ENCODE measurements at places on chromosomes 1 and 21.

DNA sequence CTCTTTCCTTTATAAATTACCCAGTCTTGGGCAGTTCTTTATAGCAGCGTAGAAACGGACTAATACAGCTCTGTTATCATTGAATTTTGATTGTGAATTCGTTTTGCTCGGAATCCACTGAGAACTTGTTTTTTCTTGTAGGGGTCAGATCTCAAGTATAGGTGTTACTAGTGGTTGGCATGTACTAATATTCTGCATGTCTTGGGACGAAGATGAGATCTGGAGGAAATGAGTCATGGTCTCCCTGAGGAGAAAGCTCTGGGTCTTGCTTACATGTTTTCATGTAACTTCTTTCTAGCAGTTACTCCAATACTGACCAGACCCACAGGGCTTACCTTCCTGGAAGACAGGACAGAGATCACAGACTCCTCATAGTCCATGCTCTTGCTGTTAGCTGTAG lies 30.3 kb downstream of the ZSCAN20 start:
- DNase-seq, result no peak

DNA sequence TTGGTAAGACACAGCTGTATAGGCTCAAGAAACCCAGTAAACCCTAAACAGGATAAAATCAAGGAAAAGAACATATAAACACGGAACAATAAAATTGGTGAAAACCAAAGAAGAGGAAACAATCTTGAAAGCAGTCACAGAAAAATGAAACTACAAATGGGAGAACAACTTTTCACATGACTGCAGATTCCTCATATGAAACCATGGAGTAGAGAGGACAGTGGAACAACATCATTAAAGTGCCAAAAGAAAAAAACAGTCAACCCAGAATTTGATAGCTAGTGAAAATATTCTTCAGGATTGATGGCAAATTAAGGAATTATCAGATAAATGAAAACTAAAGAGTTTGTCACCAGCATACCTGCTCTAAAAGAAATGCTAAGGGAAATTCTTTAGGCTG lies 23.9 kb upstream of the B3GALT5 start:
- DNase-seq, result no peak

GRCh38 chr1:178726087-178726517 lies 1.1 kb downstream of the RALGPS2 start:
- DNase-seq, result no peak

GRCh38 chr1:1600861-1601563 lies 1.1 kb upstream of the FNDC10 start:
- no peak for DNase-seq

DNA sequence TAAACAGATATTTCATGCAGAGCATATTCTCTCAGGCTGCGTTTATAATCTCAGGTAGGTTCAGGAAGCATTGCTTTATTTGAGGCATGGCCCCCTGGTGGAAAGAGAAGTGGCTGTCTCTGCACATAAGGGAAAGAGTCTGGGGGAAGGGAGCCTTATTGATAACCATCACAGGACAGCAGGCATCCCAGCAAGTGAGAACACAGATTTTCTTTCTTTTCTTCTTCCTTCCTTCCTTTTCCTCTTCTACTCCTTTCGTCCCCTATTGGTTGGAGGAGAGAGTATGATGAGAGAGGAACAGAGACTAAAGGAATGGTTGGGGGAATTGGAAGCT lies 21.9 kb downstream of the TSNAX start:
- DNase-seq, result no peak

DNA sequence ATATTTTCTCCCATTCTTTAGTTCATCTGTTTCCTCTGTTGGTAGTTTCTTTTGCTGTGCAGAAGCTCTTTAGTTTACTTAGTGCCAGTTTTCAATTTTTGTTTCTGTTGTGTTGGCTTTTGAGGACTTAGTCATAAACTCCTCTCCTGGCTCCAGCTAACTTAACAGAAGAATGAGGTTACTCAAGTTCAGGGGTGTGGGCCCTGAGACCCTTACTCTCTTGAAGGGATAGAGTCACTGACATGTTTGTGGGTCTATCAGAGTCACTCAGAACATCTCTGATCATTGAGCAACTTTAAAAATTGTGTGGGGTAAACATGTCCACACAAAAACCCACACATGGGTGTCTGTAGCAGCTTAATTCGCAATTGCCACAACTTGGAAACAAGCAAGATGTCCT lies 14.2 kb downstream of the AGT start:
- DNase-seq, result no peak

DNA sequence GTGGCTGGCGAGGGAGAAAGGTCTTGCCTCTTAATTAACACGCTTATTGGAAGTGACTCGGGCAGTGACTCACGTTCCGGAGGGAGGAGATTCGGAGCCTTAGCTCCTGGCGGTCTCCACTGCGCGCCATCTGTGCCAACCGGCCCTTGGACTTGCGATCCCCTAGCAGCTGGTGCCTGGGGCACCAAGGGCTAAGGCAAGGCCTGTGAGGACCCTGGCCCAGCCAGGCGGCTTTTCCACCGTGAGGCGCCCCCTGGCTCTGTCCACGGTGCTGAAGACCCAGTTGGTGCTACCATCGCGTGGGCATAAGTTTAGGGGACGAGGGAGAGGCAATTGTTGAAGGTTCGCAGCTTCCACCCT lies 1.3 kb upstream of the SYT6 start:
- no peak for DNase-seq

DNA sequence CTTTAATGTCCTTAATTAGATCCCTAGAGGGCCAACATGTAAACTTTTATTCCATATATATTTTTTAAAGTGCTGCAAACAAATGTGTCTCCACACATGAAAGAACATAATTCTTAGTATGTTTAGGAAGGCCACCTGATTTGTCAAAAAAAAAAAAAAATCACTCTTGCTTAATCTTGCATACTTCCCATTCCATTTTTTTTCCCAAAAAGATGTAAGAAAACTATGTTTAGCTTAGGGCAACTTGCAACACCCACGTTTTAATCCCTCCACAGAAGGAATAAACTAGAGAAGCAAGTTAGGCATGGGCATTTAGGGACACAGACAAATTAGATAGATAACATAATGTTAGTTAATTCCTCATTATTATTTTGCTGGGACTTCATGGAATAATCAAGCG lies 5.6 kb downstream of the YOD1 start:
- no peak for DNase-seq

GRCh38 chr1:75641325-75641724 lies 30.4 kb upstream of the SLC44A5 start:
- DNase-seq, result no peak

DNA sequence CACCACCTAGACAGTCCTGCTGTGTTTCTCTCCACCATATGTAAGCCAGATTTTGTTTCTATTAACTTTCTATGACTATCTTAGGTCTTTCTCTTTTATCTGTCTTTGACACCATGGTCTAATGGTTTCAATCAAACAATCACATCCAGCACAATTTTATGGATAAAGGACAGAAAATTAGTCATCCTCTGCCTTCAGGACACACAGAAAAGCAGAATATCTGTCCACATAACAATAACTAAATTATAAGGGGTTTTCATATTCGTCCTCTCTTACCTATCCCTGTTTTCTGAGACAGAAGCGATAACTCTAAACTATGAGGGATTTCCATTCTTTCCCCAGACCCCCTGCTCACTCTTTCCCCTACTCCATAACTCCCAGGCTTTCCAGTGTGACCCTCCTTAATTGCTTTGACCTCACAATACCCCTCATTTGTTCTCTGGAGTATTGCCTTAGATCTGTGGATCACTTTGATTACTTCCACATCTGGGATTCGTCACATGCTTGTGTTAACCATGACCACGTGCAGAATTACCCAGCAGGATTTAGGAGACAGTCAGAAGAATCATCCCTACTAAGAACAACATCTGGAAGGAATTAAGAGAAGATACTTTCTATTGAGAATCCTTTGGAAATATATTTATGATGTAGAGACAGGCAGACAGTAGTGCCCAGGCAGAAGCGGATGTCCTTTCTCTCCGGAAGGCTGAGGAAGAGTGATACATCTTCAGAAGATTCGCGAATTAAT lies 108.2 kb upstream of the GREM2 start:
- no peak for DNase-seq

- DNase-seq, result no peak
Observed at GRCh38 chr1:15962176-15962575, 13.7 kb downstream of the ZBTB17 start.
